ENCODE measurements at places on chromosomes 16 and 17.

- DNase-seq, result no peak
Observed at GRCh38 chr16:31327646-31328225, 27.2 kb upstream of the ITGAX start.

GRCh38 chr16:2184346-2184745 is 12.1 kb downstream of the CASKIN1 start:
- DNase-seq, result no peak

- no peak for DNase-seq
Observed at GRCh38 chr17:44416558-44417289, 27.3 kb upstream of the ITGA2B start.

- no peak for DNase-seq
Observed at GRCh38 chr17:77675816-77676215, 282.7 kb upstream of the TNRC6C start.

GRCh38 chr16:11611871-11612664 is 25.3 kb upstream of the LITAF start:
- DNase-seq, result no peak

DNA sequence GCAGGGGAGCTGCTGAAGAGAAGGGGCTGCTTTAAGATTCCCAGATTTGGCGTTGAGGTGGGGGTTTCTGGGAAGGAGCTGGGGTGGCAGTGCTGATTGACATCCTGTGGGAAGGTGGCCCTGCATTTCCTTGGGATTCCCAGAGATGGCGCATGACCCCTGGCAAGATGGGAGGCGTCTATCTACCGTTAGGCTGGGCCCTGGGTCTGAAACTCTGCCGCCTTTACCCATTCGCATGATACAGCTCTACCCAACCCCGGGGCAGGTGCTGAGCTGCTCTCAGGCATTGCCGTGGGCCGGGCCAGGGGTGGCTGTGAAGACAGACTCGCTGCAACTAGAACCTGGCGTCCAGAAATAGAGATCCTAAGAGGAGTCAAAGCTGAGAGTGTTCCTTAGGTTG is 9.9 kb upstream of the MVD start:
- no peak for DNase-seq

DNA sequence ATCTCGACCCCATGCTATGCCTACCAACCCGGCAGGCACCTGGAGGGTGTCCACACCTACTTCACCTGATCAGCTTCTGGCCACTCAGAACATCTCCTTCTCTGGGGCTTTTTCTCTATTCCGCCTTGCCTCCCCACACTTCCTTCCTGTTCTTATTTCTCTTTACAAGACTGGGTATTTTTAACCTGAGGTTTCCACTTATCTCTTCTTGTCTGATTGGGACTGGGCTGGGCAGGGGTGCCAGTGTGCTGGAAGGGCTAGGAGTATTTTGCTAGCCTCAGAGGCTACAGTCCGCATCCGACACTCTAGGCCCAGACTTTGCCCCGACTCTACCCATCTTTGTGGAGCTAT is 26.2 kb upstream of the ZNF652 start:
- DNase-seq, result no peak

DNA sequence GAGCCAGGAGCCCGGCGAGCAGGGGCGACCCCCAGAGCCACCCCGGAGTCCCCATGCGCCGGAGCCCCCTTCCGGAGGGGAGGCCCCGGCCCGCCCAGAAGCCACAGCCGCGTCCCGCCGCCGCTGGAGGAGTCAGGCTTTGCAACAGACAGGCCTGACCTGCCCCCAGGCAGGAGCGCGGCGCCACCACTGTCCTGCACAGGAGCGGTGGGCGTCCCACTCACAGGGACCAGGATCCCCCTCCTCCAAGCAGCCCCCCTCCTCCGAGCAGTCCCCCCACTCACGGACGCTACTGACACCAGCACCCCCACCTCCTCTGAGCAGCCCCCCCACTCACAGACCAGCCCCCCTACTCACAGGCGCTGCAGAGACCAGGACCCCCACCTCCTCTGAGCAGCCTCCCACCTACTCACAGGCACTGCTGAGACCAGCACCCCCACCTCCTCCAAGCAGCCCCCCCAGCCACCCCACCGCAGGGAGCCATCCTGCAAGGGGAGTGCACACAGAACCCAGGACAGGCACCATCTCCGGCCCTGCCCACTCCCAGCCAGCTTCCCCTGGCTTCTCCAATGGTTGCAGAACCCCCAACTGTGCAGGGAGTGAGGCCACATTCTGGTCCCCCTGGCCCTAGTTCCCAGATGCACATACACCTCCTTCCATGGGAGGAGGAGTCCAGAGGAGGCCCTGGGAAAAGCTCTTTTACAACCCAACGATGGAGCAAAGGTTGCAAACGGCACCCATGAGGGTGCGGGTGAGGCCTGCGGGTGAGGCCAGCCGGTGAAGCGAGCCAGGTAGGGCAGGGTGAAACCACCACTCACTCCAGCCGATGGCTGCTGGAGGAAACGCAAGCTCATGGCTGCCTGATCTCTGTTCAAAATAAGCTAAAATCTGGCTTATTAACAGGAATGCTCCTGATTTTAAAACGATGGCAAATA is 69.9 kb downstream of the ABR start:
- DNase-seq, result peak; percentile 23

DNA sequence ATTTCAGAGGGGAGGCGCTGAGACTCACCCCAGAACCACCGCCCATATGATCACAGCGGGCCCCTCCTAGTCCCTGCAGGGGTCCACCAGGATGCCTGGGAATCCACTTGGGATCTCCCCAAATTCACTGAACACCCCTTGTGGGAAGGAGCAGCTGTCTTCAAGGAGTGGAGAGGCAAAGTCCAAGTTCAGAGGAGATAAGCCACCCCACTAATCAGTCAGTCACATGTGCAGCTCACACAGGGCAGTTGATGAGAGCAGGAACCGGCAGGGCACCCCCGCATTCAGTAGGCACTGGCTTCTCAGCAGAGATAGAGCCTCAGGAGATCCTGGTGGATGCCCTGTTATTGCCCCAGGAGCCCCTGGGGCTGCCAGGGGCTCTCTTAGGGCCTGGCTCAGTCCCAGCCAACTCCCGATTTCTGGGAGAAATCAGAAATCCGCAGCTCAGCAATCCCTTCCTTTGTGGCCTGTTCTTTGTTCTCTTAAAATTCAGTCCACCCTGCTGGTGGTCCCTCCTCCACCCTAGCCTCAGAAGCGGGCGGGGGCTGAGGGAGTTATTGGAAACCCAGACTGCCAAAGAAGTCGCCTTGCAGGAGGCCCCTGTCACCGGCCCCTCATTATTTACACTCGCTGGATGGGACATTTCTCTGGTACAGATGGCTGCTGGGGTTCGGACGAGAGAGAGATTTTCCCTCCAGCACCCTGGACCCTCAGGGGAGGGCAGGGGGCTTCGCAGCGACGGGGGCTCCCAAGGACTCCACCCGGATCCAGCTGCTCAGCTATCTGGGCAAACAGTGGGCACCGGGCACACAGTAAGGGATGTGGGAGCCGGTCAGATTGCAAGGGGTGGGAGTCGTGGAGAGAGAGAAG is 1.8 kb downstream of the CDC42EP4 start:
- no peak for DNase-seq

- no peak for DNase-seq
Observed at GRCh38 chr16:3066440-3066748, 954 bp downstream of the IL32 start.

All from G401 (cell line).